ENCODE measurements at places on chromosomes 2 and 18.

DNA sequence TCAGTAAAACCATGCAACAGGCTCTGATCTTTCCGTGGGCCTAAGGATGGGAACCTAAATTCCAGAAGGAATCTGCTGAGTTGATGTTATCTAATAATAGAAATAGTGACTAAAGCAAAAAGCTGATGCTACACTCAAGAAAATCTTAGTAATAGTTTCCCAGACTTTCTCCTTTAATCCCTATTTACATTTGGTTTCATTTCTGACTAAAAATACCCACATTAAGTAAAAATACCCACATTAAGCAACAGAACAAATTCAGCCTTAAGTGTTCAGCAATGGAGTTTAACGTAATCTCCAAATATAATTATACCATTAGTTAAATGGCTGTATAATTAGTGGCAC is 50.3 kb downstream of the CCBE1 start:
- no peak for DNase-seq

DNA sequence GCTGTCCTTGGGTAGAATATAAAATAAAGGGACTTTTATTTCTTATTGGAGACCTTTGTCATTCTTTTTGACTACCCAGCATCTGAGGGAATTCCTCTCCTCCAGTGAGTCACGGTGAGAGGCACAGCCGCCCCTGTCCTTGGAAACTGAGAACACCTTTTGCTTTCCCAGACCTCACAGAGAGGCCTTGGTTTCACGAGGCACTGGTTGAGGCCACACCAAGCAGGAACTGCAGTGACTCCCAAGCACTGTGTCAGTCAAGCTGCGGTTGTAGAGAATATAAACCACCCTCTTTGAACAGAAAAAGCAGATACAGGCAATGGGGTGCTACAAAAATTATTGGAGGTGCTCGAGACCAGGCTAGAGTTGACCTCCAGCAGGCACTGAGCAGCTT is 16.4 kb downstream of the PRKAG3 start:
- no peak for DNase-seq

DNA sequence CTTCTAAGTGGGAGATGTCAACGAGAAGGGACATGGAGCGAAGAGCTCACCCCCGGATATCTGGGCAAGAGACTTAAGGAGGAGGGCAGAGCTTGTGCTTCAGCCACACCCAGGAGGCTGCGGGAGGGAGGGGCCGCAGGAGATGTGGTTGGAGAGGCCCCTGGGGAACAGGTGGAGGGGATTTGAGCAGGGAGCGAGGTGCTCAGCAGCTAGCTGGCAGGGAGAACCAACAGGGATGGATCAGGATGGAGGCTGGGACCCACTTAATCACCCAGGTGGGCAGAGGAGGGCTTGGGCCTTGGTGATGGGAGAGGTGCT is 78.3 kb downstream of the MBP start:
- no peak for DNase-seq

DNA sequence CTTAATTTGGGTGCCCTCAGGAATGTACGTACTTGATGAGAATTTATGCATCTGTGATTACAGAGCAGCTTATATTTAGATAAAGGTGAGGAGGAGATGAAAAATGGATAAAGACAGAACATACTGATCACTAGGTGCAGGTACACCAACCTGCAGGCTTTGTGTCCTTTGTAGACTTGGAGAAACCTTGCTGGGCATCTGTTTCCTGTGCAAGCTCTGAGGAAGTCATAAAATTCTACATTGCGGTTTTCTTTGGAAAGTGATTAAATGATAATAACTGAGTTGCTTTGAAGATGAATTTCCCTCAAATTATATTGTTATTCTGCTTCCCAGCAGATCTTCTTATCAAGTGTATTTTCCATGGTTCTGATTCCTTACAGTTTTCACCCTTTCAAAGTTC is 7.7 kb downstream of the RAB27B start:
- DNase-seq: no peak

GRCh38 chr18:11522992-11523391 is 86.4 kb upstream of the SLC35G4 start:
- DNase-seq: no peak

DNA sequence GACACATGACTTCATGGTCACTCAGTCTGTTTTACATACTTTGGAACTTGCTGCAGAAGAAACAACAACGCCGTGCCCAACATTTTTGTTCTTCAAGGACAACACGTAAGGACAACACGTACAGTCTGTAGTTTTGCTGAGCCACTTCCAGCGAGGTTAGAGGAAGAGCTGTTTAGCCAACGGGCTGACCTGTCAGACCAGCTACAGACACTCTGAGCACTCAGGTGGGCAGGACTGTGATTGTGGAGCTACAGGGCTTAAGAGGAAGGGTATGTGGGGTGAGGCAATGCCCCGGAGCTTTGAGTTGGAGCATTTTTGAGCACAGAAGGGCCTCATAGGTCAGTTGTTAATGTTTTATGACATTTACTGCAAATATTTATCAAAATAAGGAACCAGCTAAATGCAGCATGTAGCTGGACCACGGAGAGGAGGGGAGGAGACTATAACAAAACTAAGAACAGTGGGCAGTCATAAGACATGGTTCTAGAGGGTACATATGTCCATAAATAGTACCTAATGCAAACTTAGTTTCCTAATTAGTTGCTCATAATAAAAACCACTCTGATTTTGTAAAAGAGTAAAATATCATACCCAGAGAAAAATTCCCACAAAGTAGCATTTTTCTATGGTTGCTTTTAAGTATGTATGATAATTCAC is 26.3 kb upstream of the NPC1 start:
- no peak for DNase-seq

DNA sequence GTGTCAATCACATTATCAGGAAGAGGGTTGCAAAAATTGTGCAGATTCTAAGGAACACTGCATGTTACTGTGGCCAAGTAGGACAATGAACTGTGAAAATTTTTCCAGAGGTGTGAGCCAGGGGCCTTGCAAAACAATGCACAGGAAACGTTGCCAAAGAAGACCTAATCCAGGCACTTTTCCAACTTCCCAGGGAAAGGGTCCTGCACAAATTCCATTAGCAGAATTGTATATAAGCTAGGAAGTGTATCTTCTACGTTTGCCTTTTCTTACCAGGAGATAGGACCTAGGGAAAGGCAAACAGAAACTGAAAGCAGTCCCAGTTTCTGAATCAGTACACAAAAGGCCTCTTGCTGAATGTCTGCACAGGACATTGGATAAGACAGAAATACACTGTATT is 1888.3 kb upstream of the CELF4 start:
- DNase-seq: peak; percentile 15

DNA sequence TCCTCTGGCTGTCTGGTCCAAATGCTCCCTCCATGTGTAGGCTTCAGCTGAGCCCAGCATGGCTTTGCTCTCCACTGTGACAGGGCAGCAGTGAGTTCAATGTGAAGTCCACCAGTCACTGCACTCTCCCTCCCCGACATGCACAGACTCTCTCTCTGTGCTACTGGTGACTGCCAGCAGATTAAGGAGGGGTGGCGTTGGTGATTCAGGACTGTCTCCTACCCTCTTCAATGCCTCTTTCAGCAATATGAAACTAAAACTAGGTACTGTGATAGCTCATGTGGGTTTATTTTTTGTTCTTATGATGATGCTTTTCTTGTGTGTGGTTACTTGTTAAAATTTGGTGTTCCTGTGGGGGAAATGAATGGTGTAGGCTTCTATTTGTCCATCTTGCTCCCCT is 201.0 kb upstream of the RBMS1 start:
- DNase-seq: no peak

- no peak for DNase-seq
Observed at GRCh38 chr2:232322560-232323327, 55.8 kb upstream of the ALPP start.

GRCh38 chr2:226435146-226435545 is 364.5 kb downstream of the IRS1 start:
- no peak for DNase-seq

GRCh38 chr2:150174971-150175421 is 312.5 kb downstream of the RND3 start:
- no peak for DNase-seq

- DNase-seq: no peak
Observed at GRCh38 chr2:106189764-106190468, 4.2 kb downstream of the UXS1 start.

DNA sequence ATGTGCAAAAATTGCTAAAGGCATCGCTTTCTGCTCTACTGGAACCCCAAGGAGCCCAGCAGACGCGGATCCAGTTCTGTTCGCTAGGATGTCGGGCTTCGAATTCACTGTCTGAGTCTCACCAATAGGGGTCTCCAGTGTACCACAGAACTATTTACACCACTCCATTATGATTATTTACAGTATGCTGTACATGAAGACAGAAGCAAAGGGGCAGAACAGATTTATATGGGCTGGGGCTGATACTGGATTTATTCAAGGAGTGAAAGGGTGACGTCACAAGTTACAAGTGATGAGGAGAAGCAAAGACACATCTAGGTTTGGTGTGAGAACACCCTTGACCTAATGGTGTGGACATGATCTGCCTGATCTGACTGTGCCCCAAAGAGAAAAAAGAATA is 185.3 kb upstream of the ATP5MC3 start:
- peak; percentile 57 for DNase-seq

- DNase-seq: no peak
Observed at GRCh38 chr2:20393986-20394385, 43.3 kb upstream of the PUM2 start.

DNA sequence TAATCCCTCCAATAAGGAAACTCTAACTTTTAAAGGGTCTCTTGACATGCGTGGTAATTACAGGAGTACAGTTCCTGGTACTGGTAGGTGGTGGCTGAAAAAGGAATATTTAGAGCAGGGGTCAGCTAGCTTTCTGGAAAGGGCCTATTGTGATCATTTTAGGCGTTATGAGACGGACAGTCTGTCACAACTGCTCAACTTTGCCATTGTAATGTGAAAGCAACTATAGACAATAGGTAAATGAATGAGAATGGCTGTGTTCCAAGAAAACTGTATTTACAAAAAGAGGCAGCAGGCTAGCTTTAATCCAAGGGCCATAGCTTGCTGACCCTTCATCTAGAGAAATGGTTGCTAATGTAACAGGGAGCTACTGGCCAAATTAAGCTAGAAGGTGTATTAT is 177.7 kb upstream of the LRRTM1 start:
- DNase-seq: no peak
